Activated CD8-positive, alpha-beta T cell treated with anti-CD3 and anti-CD28 coated beads, Interleukin-2, amount 10 ng/mL, durations not matched to agents 7 days and 5 days (primary cell): ENCODE measurements at places on chromosomes 12 and 14.
A peak's percentile ranks its signal among the peaks of the same experiment; 100 is the strongest.

DNA sequence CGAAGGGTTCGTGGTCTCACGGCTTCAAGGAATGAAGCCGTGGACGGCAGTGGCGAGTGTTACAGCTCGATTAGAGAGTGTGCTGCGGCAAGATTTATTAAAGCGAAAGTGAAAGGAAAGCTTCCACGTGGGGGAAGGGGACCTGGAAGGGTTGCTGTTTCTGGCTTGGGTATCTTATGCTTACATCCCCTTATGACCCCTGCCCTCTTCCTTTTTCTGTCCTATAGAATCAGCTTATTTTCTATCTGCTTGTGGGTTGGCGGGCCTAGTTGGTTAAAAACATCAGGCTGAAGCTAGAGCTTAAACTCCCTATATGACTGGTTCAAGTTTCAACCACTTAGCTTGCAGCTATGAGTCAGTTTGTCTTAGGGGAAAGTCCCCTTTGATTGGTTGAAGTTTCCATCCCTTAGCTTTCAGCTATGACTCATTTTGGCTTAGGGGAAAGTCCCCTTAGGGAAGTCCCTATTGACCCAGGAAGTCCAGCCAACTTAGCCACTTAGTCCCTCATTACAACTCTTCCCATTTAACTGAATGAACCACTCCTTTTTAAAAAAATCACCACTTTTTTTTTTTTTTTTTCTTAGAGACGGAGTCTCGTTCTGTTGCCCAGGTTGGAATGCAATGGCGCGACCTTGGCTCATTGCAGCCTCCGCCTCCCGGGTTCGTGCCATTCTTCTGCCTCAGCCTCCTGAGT is 1494.7 kb upstream of the TMEM132C start:
- peaks cover 7% of the 10 kb centered on the region for H3K4me1 ChIP-seq
- peak; percentile 39 for DNase-seq
- H3K27me3 ChIP-seq: no peaks in the 10 kb centered on the region
- peak overlapping the region; percentile 85 for H3K27ac ChIP-seq

DNA sequence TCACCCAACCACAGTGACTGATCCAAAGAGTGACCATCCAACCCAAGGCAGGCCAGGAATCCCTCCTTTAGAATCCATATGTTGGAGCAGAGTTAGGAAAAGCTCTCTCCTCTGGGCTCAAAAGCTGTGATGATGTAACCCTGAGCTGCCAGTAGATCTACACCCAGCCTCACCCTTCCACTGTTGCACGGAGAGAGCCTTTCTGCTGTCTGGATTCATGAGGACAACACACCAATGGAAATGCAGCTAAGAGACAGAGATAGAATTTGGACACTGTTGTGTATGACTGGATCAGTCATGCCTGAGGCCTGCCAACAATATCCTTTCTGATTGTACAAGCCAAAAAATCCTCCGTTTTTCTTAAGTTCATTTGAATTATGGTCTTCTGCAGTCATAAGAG is 4.4 kb upstream of the OR6J1 start:
- DNase-seq: no peak
- peaks cover 11% of the 10 kb centered on the region for H3K4me1 ChIP-seq
- H3K27ac ChIP-seq: no peak overlapping the region
- H3K4me3 ChIP-seq: no peak overlapping the region
- no peaks in the 10 kb centered on the region for H3K36me3 ChIP-seq

GRCh38 chr14:105836730-105837129 is 310.3 kb downstream of the TMEM121 start:
- DNase-seq: peak; percentile 13
- no peak overlapping the region for H3K27ac ChIP-seq
- H3K36me3 ChIP-seq: no peaks in the 10 kb centered on the region
- no peaks in the 10 kb centered on the region for H3K4me1 ChIP-seq
- no peaks in the 10 kb centered on the region for H3K27me3 ChIP-seq
- H3K4me3 ChIP-seq: no peak overlapping the region

DNA sequence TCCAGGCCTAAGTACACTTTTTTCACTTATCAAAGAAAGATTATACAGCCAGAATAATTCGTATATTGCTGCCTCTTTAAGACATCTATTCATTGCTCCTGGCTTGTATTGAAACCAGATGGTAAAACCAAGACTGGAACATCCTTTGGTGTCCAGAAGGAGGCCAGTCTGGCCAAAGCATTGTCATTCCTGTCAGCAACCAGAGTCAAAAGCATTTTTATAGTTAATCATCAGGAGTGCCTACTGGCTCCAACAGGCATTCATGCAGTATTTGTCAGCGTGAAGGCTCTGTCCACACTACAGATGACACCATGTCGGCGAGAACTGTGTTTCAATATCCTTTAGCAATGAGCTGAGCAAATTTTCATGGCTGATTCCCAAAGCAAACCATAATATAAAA is 118.0 kb upstream of the G2E3 start:
- H3K4me1 ChIP-seq: no peaks in the 10 kb centered on the region
- H3K27me3 ChIP-seq: peaks cover 4% of the 10 kb centered on the region
- H3K27ac ChIP-seq: no peak overlapping the region
- no peaks in the 10 kb centered on the region for H3K36me3 ChIP-seq
- no peak for DNase-seq

DNA sequence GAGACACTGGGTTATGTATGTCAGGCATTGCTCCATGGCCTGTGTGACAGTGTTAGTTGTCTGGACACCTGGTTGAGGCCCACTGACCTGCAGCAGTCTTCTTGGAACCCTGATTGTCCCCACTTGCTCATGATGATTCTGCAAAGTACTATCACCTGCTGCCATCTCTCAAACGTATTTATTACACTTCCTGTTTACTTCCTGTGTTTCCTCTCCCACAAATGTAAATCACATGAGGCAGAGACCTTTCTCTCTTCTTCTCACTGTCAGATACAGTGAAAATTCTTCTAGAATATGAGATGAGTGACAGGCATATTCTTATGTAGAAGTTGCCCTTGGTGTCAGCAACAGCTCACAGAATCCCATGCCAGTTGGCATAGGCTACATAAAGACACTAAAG is 186.9 kb upstream of the CNTN1 start:
- no peak overlapping the region for H3K4me3 ChIP-seq
- no peak for DNase-seq
- no peaks in the 10 kb centered on the region for H3K27me3 ChIP-seq
